ENCODE measurements at places on chromosomes 11 and 22.
A peak's percentile ranks its signal among the peaks of the same experiment; 100 is the strongest.

DNA sequence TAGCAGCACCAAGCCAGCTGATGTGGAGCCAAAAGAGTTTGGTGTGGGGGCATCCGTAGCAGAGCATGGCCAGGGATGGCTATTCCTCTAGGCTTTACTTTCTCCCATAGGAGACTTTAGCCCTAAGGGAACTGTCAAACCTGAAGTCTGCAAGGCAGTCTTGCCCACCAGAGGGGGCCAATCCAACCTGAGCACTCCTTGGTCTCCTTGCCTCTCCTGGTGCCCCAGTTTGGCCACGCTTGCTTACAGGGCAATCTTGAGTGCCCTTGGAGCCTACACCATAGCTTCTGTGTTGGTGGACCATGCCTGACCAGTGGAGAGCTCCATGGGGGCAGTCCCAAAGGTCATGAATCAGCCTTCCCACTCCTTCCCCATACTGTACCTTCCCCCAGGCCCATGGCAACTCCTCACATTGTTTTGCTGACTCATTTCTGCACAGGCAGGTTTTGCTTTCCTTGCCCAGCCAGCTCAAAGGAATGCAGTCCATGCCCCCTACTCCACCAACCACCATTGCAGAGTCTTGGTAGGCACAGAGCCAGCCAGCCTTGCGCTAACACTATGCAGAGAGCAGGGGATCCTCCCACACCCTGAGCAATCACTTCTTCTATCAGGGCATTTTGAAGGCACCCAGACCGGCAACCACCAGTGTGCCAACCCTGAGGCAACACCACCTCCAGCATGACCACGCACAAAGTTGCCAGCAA is 1421.2 kb upstream of the RAG2 start:
- DNase-seq: no peak

GRCh38 chr11:250274-250673 is 13.5 kb downstream of the PSMD13 start:
- DNase-seq: no peak

- DNase-seq: peak; percentile 7
These were observed 60.9 kb downstream of the SYT13 start for GRCh38 chr11:45225277-45225676.

DNA sequence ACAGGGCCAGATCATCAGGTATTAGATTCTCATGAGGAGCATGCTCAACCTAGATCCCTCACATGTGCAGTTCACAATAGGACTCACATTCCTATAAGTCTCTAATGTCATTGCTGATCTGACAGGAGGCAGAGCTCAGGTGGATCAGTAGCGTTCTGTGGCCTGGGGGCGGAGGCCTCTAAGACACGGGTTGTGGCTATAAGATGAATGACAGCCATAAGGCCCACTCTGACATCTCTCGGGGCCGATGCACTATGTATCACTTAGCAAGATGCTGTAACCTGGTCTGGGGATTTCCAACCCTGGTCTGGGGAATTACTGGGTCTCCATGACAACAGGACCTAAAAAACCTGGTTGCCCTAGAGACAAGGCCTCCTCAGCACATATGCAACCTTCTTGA is 932.7 kb downstream of the TBC1D22A start:
- no peak for DNase-seq

DNA sequence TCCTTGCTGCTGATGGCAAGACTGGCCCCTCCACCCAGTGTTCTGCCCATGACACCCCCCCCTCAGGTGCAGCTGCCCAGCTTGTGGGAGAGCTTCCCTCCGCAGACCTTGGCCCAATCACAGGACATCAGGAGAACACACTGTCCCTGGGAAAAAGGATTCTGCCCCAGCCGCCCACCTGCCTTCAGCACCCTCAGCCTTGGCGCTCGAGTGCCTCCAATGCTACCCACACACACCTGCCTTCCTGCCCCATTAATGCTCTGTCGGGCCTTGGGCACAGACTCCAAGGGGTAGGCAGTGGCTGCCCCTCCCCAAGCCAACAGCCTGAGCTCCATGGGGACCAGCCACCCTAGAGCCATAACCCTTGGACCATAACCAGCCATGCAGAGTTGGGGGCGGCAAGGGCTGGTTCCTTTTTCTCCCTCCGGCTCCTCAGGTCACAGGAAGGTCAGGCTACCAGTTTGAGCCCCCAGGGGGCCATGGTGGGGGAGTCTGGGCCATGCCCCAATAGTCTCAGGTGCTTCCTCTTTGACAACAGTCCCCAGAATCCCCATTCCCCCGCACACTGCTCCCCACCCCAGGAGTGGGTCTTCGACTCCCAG is 1.3 kb upstream of the ZNF70 start:
- DNase-seq: no peak

DNA sequence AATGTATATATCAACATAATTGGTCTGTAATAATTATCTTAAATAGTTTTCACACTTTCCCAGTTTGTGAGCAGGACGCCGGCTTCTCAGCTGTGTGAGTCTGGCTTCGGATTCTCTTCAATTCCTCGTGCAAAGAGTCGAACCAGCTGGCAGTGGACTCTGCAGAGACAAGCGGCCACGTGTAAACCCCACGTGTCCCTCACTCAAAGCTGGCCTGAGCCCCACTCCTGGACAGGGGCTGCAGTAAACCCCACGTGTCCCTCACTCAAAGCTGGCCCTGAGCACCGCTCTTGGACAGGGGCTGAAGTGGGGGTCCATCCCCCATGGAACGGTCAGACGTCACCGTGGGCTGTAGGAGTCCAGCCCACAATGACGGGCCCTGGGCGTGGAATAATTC is 51.0 kb downstream of the CERK start:
- DNase-seq: no peak

DNA sequence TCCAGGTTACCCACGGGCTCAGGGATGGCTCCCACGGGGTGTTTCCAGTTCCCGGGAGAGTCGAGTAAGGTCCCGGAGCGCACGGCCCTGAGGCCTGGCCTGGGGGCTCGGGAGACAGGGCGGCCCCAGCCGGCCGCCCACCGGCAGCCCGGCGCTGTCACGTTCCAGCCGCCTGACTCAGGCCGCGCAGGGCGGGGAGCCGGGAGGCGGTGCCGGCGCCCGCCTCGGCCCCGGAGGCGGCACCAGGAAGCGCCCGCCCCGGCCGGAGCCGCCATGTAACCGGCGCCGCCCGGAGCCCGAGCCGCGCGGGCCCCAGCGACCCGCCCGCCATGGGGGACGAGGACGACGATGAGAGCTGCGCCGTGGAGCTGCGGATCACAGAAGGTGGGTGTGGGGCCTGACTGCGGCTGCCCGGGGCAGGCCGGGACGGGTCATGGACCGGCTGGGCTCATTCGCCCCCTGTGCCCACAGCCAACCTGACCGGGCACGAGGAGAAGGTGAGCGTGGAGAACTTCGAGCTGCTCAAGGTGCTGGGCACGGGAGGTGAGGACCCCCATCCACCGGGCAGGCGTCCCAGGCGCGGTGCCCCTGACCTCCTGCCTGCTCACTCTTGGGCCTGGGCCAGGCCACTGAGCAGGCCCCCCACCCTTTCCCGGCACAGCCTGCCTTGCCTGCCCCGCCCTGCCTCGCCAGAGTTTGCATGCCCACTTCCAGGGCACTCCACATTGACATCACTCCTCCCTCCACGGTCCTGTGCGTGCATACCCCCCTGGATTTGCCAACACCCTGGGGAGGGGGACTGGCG is at the start of gene RPS6KA4:
Gene RPS6KA4 (plus strand): TSS at position 256 of the 805 bp plus-strand sequence. CDS start 74 bp downstream, at position 330.
- peak; percentile 38 for DNase-seq

Data from T-helper 2 cell (primary cell).